NCI-H1417 treated with DMSO at 0.1 percent for 48 hours (cell line): ENCODE measurements at places on chromosomes 11 and 22.

DNA sequence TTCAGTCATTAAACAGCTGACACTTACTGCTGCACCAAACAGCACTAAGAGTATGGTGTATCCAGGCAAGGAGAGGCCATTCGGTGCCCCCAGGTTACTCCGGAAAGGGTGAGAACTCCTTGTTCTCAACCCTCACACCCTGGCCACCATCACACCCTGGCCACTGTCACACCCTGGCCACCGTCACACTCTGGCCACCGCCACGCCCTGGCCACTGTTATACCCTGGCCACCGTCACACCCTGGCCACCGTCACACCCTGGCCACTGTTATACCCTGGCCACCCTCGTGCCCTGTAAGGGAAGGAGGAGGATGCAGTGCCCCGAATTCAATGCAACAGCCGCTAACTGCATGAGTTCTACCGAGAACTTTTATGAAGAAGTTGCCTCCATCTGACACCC, 644.4 kb downstream of the TBC1D22A start:
- no peak for DNase-seq

GRCh38 chr22:23675502-23676415, 15.1 kb upstream of the RGL4 start:
- DNase-seq = no peak

GRCh38 chr11:45045683-45046471, 95.2 kb upstream of the TP53I11 start:
- DNase-seq = no peak

DNA sequence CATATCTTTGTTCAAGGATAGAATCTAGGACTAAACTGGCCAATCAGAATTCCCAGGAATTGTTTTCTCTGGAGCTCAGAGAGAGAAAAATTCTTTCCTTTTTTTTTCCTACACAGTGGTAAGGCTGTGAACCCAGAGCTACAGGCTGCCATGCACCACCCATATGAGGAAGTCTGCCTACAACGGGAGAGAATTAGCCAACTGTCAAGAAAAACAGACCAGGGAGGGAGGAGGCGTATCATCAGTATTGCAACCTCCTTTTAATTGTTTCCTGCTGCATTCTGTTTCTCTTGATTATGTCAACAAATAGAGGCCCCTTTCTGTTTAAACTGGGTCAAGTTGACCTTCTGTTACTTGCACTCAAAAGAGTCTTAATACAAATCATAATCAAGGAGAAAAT, 176.5 kb upstream of the UBASH3B start:
- no peak for DNase-seq

DNA sequence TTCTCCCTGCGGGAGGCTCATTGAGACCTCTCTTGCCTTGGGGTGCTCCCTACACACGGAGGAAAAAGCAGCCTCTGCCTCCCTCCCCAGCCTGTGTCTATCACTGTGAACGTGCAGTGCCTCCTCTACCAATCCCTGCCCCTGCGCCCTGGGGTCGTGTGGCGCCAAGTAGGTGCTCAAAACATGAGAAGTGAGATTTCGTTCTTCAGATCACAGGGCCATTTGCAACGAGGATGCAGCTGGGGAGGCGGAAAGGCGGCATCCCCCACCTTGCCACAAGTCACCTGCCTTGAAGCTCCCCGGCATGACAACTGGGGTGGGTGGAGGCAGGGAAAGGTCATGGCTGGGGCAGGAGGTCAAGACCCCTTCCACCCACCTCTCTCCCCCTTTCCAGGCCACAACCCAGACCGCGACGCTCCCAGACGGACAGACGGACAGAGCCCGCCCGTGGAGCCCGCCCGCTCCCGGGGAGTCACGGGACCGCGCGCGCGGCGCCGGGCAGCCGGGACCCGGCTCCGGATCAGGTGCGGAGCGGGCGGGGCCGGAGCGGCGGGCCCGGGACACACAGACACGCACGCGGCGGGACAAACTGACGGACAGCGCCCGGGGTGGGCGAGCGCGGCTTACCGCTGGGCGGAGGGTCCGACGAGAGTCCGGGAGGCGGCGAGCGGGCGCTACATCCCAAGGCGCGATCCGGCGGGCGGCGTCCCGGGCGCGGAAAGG, 485 bp downstream of the KCNJ4 start:
- DNase-seq = no peak
